Esophagus muscularis mucosa (tissue), 4 donors: ENCODE measurements at places on chromosomes 7 and 10. TPM values are rescaled to one million over a fixed set of nuclear protein-coding genes. Genes with fewer than 3 reads are reported as not detected.

DNA sequence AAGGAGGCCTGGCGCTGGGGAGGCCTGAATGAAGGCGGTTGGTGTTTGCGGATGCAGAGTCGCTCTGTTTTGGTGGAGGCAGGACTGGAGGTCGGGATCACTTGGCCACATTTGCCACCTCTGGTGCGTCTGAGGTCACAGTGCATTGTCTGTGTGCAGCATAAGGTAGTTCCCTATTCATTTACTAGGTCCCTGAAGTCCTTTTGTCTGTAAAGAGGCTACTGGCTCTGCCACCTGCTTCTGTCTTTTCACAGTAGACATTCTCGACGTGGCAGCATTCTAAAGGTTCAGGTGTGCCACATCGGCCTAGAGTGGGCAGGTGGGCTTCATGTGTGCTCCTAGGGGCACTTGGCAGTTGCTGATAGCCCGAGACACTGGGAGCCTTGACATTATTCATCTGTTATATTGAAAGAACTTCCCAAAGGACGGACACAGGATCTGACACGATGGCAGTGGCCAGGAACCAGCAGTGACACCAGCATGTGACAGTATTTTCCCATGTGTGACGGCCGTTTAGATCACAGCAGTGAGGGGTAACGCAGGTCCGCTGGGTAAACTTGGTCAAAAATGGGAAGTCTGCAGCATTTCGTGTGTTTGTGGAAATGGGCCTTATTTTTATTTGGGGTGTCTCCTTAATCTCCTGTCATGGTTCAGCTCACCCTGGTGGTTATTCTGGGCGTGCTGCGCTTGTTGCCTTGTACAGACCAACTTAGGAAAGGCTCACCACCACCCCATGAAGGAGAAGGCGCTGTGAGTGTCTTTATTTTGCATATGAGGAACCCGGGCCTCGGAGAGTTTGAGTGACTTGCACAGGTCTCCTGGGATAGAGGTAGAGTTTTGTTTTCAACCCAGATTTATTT lies 5.9 kb downstream of the MGMT start:
- peak; percentile 81 for DNase-seq

GRCh38 chr7:88396948-88397322 lies 90.2 kb upstream of the STEAP4 start:
- DNase-seq = no peak

DNA sequence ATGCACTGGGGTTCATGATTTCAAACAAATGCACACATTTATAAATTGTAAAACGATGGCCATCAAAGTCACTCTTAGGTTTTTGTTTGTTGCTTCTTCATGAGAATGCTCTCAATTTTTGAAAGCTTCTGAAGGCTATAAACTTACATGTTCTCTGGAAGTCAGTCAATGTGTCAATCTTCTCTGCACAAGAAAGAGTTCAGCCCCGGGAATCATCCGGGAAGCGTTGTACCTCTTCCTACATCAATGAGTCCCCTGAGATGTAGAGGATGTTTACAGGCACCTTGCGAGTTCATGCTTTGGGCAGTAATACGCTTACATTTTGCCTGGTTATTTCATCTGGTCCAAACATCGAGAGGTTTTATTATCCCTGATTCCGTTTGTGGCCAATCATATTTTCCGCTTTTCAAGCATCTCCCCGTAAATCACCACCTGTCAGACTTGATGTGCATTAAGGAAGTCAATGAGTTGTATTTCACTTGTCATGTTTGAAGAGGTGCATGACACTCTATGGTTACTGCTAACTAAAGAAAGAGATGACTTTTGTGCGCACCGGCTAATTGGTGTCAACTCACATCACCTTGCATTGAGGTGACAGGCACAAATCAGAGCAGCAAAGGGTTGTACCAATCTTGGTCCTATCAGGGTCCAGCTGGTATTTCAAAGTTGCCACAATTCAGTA lies 750.7 kb downstream of the SORCS3 start:
- DNase-seq = no peak

DNA sequence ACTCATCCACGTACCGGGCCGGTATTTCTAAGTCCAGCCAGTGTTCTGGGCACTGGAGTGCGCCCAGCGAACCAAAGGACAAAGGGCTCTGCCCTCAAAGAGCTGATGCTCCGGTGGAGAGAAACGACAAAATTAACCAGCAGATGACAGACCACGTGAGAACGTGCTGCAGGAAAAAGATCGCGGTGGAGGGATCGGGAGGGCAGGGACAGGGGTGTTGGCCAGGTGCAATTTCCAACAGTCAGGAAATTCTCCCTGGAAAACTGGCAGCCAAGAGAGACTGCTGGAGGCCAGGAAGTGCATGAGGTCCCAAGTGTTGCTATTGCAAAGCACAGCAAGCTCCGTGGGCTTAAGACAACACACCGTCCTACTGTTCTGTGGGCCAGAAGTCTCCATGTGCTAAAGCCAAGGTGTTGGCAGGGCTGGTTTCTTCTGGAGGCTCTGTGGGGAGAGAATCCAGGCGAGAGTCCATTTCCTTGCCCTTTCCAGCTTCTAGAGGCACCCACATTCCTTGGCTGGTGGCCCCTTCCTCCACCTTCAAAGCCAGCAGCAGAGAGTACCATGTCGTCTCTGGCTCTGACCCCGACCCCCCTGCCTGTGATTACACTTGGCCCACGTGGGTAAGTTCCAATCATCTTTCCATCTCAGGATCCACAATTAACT lies 21.3 kb upstream of the AMZ1 start:
- no peak for DNase-seq

DNA sequence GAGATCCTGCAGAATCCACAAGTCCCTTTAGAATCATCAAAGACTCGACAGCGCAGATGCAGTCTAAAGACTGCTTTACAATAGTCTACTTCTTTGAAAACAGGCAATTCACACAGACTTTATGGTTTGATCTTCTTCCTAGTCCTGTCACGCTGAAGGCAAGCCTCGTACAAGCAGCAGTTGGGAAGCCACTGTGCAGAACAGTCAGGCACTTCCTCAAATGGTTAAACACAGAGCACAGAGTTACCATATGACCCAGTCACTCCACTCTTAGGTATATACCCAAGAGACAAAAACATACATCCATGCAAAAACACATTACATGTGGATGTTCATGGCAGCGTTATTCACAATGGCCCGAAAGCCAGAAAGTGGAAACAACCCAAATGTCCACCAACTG lies 41.4 kb downstream of the LRRC20 start:
- DNase-seq = no peak

GRCh38 chr7:121544726-121545125 lies 148.6 kb upstream of the FAM3C start:
- DNase-seq = no peak

- DNase-seq = no peak
Measured at GRCh38 chr7:85234730-85235129, 47.9 kb upstream of the SEMA3D start.

GRCh38 chr10:68955355-68955831 lies 577 bp upstream of the DDX21 start:
- DNase-seq = no peak

DNA sequence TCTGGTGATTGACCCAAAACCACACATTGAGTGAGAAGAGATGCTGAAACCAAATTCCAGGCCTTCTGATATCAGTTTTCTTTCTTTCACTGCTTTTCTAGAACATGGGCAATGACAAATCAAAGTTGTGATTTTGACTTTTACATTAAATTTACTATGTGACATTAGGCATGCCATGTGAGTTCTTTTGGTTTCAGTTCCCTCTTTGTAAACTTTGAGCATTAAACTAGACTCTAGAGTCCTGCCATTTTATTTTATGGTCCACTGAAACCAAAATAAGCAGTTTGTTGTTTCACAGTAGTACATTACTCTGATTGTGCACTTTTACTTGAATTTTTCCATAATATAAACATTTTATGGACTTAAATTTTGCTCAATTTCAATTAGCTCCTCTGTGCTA lies 381.1 kb upstream of the SEMA3D start:
- no peak for DNase-seq

DNA sequence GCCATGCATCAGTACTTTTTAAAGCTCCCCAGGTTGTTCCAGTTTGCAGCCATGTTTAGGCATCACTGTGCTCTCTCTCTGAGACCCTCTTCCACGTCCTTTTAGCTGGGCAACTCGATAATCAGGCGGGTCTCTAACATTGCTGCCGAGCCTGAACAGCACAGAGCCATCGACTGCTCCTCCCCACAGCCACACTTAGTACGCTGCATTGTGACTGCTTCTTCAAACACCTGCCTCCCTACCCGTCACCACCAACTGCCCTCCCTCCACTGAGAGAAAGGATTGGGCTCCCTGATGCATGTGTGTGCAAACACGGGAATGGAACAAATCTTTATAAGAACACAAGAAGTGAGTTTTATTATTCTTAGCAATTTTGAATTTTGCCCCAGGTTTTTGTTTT lies 11.4 kb upstream of the TACR2 start:
- DNase-seq = no peak

DNA sequence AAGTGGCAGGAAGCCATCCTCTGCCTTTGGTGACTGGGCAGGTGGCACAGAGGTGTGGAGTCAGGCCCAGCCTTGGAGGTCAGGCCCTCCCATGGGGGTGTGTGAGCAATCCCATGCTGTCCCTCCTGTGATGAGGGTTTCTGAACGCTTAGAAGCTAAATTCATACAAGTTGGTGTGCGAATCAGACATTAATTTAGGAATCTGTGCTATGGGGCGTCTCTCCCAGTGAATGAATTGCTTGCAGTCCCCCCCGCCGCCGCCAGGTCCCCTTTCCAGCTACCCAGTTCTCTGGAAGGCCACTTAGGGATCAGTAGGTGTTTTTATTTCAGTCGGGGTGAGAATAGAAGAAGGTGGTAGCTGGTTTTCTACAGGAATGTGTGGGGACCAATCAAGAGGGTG lies 37.5 kb downstream of the LRRC18 start:
- DNase-seq = no peak

The TEX36 gene
- not detected for total RNA-seq

The NPSR1 gene
- not detected for total RNA-seq

The GIMAP5 gene
- total RNA-seq = 29.0 TPM

The LRGUK gene
- total RNA-seq = 0.17 TPM

The ZPBP gene
- total RNA-seq = not detected

The INA gene
- total RNA-seq = 1.6 TPM

The BICC1 gene
- 20.8 TPM for total RNA-seq
